ENCODE measurements at places on chromosomes 3 and 15. TPM values are rescaled to one million over a fixed set of nuclear protein-coding genes. Genes with fewer than 3 reads are reported as not detected.

DNA sequence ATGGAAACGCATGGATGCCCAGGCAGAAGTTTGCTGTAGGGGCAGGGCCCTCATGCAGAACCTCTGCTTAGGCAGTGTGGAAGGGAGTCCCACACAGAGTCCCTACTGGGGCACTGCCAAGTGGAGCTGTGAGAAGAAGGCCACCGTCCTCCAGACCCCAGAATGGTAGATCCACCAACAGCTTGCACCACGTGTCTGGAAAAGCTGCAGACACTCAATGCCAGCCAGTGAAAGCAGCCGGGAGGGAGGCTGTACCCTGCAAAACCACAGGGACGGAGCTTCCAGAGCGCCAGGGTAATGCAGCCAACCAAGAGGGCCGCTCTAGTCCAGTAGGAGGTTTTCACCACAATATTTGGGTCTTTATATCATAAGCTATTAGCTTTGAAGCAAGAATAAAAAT, 97.1 kb upstream of the IQSEC1 start:
- H3K4me3 ChIP-seq: no peak overlapping the region
- peaks cover 3% of the 10 kb centered on the region for H3K27me3 ChIP-seq
- H3K36me3 ChIP-seq: no peaks in the 10 kb centered on the region
- DNase-seq: no peak
- H3K27ac ChIP-seq: no peak overlapping the region

LRRC34 gene
- total RNA-seq: 6.6 TPM

GRCh38 chr3:37571269-37571668, 290.4 kb upstream of the CTDSPL start:
- DNase-seq: no peak
- H3K4me3 ChIP-seq: no peak overlapping the region
- no peak overlapping the region for H3K27ac ChIP-seq
- no peaks in the 10 kb centered on the region for H3K27me3 ChIP-seq
- peaks cover 6% of the 10 kb centered on the region for H3K36me3 ChIP-seq

GPR176 gene
- 1.1 TPM for total RNA-seq

DNA sequence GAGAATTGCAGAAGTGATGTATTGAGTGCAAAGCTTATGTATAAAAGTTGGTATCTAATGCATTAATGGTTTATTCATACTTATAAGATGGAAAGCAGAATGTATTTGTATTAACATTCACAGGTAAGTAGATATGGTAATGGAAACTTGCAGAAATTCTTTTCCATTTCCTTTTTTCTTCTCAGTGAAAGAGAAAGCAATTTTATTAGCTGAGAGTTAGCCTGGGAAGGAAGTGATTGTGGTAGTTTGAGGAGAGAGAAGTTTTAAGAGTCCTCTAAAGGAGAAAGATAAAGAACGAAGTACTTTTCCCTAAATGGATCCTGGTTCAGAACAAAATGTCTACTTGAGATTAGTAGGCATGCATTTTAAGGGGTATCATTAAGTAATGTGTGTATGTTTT, 60.1 kb upstream of the OSTN start:
- no peak for DNase-seq
- peaks cover 1% of the 10 kb centered on the region for H3K36me3 ChIP-seq
- H3K27ac ChIP-seq: no peak overlapping the region
- H3K27me3 ChIP-seq: no peaks in the 10 kb centered on the region
- no peak overlapping the region for H3K4me3 ChIP-seq

- H3K27ac ChIP-seq: no peak overlapping the region
- no peak overlapping the region for H3K4me3 ChIP-seq
- H3K27me3 ChIP-seq: peaks cover 5% of the 10 kb centered on the region
- no peaks in the 10 kb centered on the region for H3K36me3 ChIP-seq
Measured at GRCh38 chr15:91625506-91625905, 228.0 kb upstream of the SLCO3A1 start.

LTK gene
- 0.55 TPM for total RNA-seq

- peaks cover 4% of the 10 kb centered on the region for H3K27me3 ChIP-seq
- peaks cover 63% of the 10 kb centered on the region for H3K4me1 ChIP-seq
- no peak for DNase-seq
- H3K4me3 ChIP-seq: peak overlapping the region; percentile 95
Measured at GRCh38 chr3:169662843-169663160, 710 bp downstream of the MECOM start.

GRCh38 chr15:44676676-44677075, 13.2 kb upstream of the SPG11 start:
- H3K36me3 ChIP-seq: no peaks in the 10 kb centered on the region
- no peak overlapping the region for H3K27ac ChIP-seq
- no peak overlapping the region for H3K4me3 ChIP-seq

DNA sequence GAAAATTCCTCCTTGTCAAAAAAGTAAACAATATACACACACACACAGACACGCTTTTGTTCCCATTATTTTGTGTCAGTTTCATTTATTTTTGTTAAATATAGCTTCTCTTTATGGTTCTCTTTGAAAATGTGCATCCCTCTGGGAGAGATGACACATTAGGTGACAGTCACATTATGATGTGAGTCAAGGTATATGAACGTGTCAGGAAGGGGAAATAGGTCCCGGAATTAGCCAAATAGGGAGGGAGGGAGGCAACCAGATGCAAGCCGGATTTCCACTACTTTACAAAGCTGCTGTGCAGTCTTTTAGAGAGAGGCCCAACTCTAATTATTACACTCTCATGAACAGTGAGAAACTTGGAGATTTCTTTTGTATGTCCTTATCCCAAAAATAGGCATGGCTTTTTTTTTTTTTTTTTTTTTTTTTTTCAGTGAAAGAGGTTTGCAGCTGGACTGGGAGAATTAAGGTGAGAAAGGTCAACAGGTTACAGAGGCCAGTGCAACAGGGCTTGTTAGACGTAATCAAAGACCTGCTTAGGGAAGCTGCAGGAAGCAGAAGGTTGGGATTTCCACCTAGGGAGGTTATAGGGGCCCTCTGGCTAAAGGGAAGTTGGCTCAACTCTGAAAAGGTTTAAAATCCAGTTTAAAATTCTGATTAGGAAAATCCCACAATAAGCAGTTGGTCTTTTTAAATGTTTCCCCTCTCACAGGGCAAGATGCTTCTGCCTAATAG, 240.5 kb upstream of the UBE2E1 start:
- no peaks in the 10 kb centered on the region for H3K27me3 ChIP-seq
- no peak overlapping the region for H3K4me3 ChIP-seq
- peaks cover 9% of the 10 kb centered on the region for H3K4me1 ChIP-seq
- H3K36me3 ChIP-seq: no peaks in the 10 kb centered on the region

DNA sequence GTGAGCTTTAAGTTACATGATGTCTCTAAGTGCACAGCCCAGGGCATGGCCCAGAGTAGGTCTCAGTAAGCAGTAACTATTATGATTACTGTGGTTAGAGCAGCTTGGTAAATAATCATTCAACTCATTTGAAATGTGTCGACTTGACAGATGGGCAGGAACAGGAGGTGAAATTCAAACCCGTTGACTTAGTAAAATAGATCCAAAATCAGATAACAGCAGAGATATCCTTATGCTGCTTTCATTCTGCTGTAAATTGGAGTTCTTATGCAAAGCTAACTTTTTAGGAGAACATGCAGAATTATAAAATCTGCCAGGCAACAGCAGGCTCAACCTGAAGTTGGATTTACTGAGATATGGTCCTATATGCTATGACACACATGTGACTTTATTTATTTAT, 118.7 kb upstream of the KLHL25 start:
- H3K27me3 ChIP-seq: peaks cover 7% of the 10 kb centered on the region
- H3K4me1 ChIP-seq: no peaks in the 10 kb centered on the region
- no peak for DNase-seq
- H3K27ac ChIP-seq: no peak overlapping the region
- no peak overlapping the region for H3K4me3 ChIP-seq

- no peaks in the 10 kb centered on the region for H3K4me1 ChIP-seq
- H3K27ac ChIP-seq: no peak overlapping the region
- H3K27me3 ChIP-seq: peaks cover 14% of the 10 kb centered on the region
- H3K36me3 ChIP-seq: no peaks in the 10 kb centered on the region
- DNase-seq: no peak
- no peak overlapping the region for H3K4me3 ChIP-seq
Measured at GRCh38 chr3:137121704-137122314, 164.0 kb downstream of the IL20RB start.

CHRD gene
- total RNA-seq: 13.0 TPM

DNA sequence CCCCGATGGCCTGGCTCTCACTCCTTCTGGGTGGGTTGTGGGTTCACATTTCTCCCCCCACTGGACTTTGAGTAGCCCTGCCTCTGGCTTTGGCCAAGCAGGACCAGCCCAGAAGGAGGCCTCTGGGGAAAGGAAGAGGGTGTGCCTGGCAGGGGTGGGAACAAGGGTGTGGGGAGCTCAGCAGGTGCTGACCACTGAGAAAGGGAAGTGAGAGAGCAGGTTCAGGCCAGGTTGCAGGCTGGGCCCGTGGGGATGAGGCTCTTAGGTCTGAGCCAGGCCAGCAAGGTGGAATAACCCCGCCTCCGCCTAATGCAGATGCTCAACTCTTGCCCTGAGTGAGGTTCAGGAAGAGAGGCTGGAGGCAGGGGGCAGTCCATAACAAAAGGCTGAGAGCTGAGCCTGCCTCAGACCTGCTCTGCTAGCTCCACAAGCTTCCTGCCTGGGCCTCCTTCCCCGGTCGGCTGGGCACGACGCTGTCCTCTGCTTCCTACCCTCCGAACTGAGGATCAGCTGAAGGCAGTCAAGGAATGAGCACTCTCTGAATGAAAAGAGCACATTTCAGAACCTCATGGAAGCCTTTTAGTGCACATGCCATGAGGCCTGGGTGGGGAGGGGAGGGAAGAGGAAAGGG, 82.7 kb downstream of the TLE3 start:
- no peak overlapping the region for H3K4me3 ChIP-seq
- peaks cover 72% of the 10 kb centered on the region for H3K27me3 ChIP-seq
- H3K36me3 ChIP-seq: no peaks in the 10 kb centered on the region
- DNase-seq: no peak
- no peaks in the 10 kb centered on the region for H3K4me1 ChIP-seq

GRCh38 chr3:39917065-39917773, 107.8 kb downstream of the MYRIP start:
- no peaks in the 10 kb centered on the region for H3K4me1 ChIP-seq
- H3K27me3 ChIP-seq: no peaks in the 10 kb centered on the region
- no peak overlapping the region for H3K4me3 ChIP-seq
- no peak overlapping the region for H3K27ac ChIP-seq

DNA sequence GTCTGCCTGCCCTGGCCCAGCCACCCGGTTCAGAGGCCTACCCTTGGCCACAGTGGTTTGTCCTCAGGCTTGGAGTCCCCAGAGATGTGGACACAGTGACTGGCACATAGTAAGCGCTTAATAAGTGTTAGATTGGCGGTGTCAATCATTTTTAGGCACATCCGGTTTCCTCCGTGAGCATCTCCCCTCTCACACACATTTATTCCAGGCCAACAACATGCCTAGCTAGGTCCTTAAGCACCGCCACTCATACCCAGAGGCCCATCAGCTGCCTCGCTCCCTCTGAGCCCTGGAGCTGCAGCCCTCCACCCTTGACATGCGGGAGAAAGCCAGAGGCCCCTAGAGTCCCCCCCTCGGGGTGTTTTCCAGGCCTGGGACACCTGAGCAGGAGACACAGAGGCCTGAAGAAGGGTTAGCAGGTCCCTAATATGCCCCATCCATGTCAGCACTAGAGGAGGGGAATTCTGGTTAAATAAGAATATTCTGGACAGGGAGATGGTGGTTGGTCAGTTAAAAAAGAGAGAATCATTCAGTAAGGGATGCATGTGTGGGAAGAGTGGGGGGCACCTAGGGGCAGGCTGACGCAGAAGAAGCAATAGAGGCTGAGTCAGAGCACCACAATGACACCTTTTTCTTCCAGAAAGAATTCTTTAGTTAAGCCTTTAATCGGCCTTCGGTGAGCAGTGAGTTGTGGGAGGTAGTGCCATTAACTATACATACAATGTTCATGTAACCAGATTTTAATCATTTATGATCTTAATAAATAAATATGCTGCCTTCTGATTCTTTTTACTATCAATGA, 22.3 kb downstream of the NR2F2 start:
- no peak overlapping the region for H3K27ac ChIP-seq
- peaks cover 3% of the 10 kb centered on the region for H3K36me3 ChIP-seq
- peak overlapping the region; percentile 50 for H3K4me3 ChIP-seq

RPL39L gene
- total RNA-seq: 11.5 TPM

ADAMTSL3 gene
- 0.24 TPM for total RNA-seq

GRCh38 chr15:49904296-49904695, 214.7 kb downstream of the ATP8B4 start:
- no peaks in the 10 kb centered on the region for H3K4me1 ChIP-seq
- no peak overlapping the region for H3K27ac ChIP-seq
- H3K27me3 ChIP-seq: no peaks in the 10 kb centered on the region
- no peak for DNase-seq

LRRC31 gene
- 0.67 TPM for total RNA-seq

- H3K27me3 ChIP-seq: peaks cover 3% of the 10 kb centered on the region
- H3K27ac ChIP-seq: no peak overlapping the region
- peaks cover 4% of the 10 kb centered on the region for H3K4me1 ChIP-seq
- no peaks in the 10 kb centered on the region for H3K36me3 ChIP-seq
Measured at GRCh38 chr15:97096303-97096835, 765.9 kb downstream of the NR2F2 start.

TMEM62 gene
- total RNA-seq: 28.9 TPM

GRCh38 chr3:60948488-60948887, 302.8 kb downstream of the FHIT start:
- no peak for DNase-seq
- no peaks in the 10 kb centered on the region for H3K36me3 ChIP-seq
- no peaks in the 10 kb centered on the region for H3K27me3 ChIP-seq
- no peak overlapping the region for H3K4me3 ChIP-seq
- H3K27ac ChIP-seq: no peak overlapping the region

DNA sequence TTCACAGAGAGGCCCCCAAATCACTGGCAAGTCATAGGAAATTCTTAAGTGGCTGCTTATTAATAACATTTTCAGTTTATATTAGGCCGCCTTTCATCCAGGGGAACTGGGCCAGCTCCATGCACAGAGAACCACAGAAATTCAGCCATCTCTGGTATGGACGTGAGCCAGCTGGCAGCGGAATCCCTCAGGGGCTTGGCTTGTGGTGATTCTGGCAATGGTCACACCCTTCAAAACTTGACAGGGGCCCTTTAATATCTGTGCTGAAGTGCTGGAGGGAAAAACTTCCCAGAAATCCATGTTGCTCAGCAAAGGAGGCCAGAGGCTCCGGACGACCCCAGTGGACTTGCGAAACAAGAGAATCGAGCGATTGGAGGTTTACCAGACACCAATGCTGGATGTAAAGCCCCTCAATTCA, 11.3 kb downstream of the PRICKLE2 start:
- H3K36me3 ChIP-seq: no peaks in the 10 kb centered on the region
- H3K4me3 ChIP-seq: no peak overlapping the region
- no peaks in the 10 kb centered on the region for H3K27me3 ChIP-seq

SPINK8 gene
- not detected for total RNA-seq

GRCh38 chr3:76700323-76700722, 339.6 kb upstream of the ROBO2 start:
- no peak overlapping the region for H3K4me3 ChIP-seq
- no peaks in the 10 kb centered on the region for H3K36me3 ChIP-seq
- no peaks in the 10 kb centered on the region for H3K27me3 ChIP-seq
- H3K27ac ChIP-seq: no peak overlapping the region

DNA sequence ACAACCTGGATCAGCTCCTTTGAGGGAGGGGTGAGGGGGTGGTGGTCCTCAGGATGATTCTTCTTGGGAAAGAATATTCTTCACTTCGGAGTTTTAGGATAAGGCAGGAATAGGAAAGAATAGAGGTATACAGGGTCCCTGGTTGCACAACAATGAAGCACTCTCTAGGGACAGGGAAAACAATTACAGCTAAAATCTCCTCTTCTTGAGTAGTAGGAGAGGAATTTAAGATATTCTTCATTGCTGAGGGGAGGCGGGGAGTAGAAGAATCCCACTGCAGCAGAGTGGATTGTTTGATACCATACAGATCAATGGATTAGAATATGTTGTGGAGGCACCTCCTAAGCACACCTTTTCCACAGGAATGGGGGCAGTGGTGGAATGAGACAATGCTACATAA, 20.5 kb downstream of the SLC9C1 start:
- no peaks in the 10 kb centered on the region for H3K27me3 ChIP-seq
- H3K4me1 ChIP-seq: no peaks in the 10 kb centered on the region
- no peak for DNase-seq
- no peaks in the 10 kb centered on the region for H3K36me3 ChIP-seq

Measured in progenitor cell of endocrine pancreas (in vitro differentiated cells).